Activated CD4-positive, alpha-beta T cell treated with anti-CD3 and anti-CD28 coated beads, Interleukin-2, amount 50 U/mL, for 48 hours (primary cell): ENCODE measurements at places on chromosomes 2 and 18.

- DNase-seq, result no peak
These were observed 730 bp downstream of the ODC1 start for GRCh38 chr2:10447300-10447894.

DNA sequence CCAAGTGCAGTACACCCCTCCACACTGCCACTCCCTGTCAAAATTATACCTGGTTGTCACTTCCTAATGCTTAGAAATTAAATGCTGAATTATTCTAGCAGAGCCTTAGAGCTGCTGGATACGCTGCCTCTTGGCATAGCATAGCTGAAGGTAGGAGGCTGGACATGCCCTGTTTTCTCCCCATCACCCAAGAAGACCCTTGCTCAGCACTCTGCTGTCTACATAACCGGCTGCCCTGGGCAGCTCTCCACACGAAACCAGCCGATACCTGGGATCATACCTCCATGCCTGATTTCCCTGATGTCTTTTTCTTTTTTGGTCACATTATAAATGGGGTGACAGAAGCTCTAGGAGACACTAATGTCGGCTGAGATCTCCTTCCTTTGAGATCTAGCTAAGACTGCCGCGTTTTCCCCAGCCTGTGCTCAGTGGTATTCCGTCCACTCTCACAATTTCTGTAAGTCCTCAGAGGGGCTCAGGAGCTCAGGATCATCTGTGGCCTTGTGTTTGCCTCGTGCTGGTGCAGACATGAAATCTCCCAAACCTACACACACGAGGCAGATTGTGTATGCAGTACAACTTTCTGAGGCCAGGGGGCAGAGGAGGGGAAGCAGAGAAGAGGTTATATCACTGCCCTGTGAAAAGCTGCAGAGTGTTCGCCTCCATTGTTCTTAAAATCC, 13.5 kb upstream of the ZAP70 start:
- DNase-seq, result peak; percentile 69

- DNase-seq, result no peak
These were observed 1681.0 kb upstream of the DDX18 start for GRCh38 chr2:116133381-116133942.

- DNase-seq, result no peak
These were observed 115.2 kb downstream of the DIS3L2 start for GRCh38 chr2:232076736-232077135.

DNA sequence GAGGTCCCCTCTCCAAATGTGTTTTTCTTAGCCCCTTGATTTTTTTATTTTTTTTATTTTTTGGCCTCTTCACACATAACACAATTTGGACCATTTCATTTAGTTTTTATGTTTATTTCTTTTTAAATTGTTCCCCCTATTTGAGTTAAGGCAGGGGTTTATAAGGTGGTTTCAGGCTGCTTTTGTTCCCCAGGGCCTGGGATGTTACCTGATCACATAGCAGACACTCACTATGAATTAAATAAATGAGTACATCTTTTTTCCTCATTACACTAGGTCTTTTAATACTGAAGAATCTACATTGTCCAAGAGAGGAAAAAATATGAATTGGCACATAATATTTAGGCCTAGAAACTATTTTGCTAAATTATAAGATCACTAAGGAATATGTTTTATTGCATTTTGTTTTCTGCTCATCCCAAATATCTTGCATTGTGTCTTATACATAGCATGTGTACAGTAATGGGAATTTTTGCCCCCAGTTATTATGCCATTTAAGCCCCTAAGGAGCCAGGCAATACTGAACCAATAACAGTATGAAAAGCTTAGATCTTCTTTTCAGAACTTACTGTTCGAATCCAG, 112.4 kb upstream of the MAPRE2 start:
- no peak for DNase-seq

- DNase-seq, result no peak
These were observed 2.8 kb downstream of the TMEM18 start for GRCh38 chr2:674321-674985.

- no peak for DNase-seq
These were observed 742.3 kb upstream of the SLC8A1 start for GRCh38 chr2:41194230-41194629.

DNA sequence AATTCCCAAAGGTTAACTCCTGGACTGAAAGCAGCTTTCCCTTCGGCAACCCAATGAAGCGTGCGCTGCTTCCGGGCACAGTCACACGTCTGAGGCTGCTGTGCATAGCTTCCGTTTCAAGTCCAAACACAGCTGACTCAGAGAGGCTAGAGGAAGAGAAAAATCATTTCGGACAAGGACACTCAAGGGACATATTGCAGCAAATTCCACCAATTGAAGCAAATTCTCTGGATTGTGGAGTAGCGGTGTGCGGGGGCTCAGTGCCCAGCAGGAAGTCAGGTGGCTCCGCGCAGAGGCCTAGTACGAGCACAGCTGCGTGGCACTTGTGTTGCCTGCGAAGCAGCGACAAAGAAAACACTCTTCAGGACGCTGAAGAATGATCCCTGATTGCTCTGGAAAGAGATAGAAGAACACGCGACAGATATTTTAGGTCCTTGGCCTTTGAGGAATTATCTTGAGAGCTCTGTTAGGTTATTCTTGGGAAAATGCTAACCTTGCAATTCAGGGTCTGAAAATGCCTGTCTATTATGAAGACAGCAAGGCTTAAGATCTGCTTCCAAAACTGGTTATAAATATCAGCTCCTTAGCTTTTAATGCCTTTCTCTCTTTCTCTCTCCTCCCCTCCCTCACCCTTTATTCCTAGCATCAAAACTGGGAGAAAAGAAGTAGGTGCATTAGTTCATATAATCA, 352.6 kb upstream of the DLGAP1 start:
- DNase-seq, result no peak

GRCh38 chr2:158931572-158931971, 36.9 kb upstream of the TANC1 start:
- DNase-seq, result no peak

- no peak for DNase-seq
These were observed 30.0 kb downstream of the IL1R2 start for GRCh38 chr2:102021779-102022178.

DNA sequence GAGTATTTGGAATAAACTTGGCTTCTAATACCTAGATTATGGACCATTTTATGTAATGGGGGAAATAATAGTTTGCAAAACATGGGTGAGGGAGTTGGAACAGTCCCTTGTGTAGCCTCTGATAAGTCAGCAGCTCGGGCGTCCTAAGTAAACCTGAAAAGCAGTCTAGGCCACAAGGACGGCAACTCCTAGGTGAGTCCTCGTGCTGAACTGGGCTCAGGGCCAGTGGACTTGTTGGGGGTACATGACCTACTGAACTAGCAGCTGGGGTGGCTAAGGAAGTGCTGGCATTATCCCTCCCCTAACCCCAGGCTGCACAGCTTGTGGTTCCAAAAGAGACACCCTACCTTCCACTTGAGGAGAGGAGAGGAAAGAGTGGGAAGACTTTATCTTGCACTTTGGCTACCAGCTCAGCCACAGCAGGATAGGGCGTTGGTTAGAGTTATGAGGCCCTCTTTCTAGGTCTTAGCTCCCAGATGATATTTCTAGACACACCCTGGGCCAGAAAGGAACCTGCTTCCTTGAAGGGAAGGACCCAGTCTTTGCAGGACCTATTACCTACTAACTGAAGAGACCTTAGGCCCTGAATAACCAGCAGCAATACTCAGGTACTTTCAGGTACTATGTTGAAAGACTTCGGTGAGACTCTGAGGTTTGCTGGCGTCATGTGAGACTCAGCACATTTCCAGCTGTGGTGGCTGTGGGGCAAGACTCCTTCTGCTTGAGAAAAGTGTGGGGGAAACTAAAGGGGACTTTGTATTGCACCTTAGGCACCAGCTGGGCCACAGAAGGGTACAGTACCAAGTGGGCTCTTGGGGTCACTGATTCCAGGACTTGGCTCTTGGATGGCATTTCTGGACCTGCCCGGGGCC, 71.0 kb downstream of the AQP4 start:
- no peak for DNase-seq

DNA sequence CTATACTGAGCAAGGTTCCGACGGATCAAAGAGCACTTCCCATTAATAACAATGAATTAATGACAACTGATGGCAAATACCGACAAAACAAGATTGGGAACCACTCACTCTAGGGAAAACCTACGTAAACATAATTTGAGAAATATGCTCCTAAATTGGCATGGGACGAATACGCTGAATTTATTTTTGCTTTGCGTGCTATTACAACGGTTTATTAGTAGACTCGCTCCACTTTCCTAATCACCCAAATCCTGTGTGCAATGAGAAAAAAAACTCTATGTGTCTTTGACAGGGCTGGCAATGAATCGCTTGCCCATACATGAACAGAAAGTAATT, 536 bp upstream of the SLC25A12 start:
- DNase-seq, result no peak

- DNase-seq, result no peak
These were observed 129.7 kb downstream of the IRS1 start for GRCh38 chr2:226669905-226670304.

DNA sequence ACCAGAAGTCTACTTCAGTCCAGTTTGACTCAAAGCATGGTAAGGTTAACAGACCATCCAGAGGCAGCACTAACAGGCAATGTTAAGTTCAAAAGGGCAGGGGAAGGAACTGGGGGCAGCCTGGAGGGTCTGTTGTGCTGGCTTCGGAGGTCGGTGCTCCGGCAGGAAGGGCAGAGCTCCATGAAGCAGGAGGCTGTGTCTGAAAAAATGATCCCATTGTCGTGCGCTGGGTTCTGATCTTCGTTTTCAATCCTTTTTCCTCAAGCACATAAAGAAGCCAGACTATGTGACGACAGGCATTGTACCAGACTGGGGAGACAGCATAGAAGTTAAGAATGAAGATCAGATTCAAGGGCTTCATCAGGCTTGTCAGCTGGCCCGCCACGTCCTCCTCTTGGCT, 21.9 kb upstream of the DLX1 start:
- no peak for DNase-seq

DNA sequence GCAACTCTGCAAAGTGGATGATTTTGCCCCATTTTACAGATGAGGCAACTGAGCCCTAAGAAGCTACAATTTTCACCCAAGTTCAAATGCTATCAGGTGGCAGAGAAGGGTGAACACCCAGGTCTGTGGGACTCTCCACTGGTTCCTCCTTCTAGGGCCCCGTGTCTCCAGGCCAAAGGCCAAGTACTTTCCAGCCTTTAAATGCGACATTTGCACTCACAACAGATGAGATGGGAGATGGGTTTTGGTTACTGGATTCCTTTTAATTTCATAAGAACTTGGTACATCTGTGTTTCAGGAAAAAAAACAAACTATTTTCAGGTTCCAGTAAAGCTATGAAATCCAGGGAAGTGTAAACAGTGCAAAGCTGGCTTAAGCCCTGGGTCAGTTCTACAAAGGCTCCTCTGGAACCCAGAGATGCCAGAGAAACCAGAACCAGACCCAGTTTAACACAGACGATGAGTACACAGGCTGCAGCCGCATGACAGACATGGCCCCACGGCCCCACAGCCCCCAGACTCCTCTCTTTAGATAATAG, 361.7 kb downstream of the ANAPC1 start:
- DNase-seq, result no peak

DNA sequence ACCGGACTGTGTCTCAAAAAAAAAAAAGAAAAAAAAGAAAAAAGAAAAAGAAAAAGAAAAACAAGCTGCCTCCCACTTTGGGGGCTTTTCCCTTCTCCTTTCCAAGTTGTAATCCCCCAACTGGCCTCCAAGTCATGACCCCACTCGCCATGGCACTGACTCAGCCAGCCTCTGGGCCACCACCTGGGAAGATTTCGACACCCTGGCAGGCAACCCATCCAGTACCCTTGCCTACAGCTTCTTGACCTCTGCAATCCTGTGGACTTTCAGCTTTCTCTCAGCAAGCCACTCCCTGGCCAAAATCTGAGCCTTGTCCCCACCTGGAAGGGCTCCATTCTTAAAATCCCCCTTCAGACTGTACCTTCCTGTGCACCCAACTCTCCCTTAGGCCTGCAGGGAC, 22.3 kb upstream of the FOSL2 start:
- DNase-seq, result no peak

- no peak for DNase-seq
These were observed 374.7 kb downstream of the TRIB2 start for GRCh38 chr2:13091455-13091854.

DNA sequence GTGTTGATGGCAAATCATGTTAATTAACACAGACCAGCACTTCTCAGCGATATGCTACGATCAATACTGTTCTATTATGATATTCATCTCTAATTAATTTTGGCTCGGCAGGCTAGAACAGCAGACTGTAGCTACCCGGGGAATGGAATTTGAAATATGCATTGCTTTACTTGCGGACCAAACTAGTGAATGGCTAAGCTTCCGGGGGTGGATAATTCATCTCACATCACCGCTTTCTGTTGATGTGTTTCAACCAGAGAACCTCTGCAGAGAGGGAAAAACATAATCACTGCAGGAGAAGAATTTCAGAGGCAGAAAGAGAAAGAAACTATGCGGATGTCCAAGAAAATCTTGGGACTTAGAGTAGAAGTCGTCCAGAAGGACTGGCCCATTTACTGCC, 490.9 kb downstream of the STK39 start:
- DNase-seq, result no peak

DNA sequence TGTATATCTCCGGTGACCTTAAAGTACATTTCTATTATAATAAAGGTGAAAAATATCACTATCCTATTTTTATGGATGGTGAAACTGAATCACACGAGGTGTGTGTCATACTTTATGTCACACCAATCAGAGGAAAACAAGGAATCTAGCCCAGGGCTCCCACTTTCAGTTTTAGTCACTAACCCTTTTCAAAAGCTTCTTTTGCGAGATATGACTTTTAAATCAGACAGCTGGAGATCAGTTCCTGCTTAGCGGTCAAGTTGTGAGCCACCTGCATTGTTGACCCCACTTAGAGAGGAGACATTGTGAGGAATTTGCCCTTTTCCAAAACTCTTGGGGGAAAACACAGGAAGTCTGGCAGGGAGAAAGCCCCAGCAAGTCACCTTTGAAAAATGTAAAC, 70.5 kb downstream of the CPS1 start:
- no peak for DNase-seq

DNA sequence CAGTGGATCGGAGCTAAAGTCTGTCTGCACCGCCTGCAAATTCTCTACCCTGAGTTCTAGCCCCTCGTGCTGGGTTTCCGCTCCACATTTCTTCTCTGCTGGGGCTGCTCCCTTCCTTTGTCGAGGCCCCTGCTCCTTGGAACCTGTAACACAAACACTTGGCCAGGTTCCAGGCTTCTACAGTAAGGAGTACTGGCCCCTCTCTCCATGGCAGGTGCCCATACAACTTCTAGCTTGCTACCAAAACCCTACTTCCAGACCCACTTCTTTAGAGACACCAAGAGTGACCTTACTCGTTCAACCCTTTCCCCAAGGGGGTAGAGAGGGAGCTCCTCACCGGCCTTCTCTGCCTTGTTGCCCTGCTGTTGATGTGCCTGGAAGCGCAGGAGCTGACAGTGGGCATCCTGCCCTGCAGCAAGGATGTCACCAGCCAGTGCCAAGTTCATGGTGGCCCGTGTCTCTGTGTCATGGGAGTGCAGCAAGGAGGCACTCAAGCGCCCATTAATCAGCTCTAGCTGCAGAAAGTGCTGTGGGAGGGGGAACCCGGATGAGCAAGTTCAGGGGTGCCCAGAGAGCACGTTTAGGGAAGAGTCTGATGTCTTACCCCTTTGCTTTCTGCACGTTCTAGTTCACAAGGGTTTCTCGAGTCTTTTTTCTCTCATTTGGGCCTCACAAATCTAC, 1.1 kb downstream of the PREB start:
- DNase-seq, result peak; percentile 35
